Activated T-cell treated with anti-CD3 and anti-CD28 coated beads, Interleukin-2, amount 50 U/mL, for 72 hours (primary cell): ENCODE measurements at places on chromosomes 4 and X. TPM values are rescaled to one million over a fixed set of nuclear protein-coding genes. Genes with fewer than 3 reads are reported as not detected.

The TRO gene
- total RNA-seq: 4.1 TPM

The PPP2R3B gene
- 44.7 TPM for total RNA-seq

The DRD5 gene
- total RNA-seq: not detected

The USP53 gene
- total RNA-seq: 11.3 TPM

The PIGA gene
- 33.1 TPM for total RNA-seq

The ADRA2C gene
- total RNA-seq: not detected

The ARR3 gene
- total RNA-seq: not detected

The FGFBP2 gene
- 14.4 TPM for total RNA-seq

The SHROOM3 gene
- total RNA-seq: 0.10 TPM
